ENCODE measurements at places on chromosomes 16 and 17.

- H3K27me3 ChIP-seq: no peaks in the 10 kb centered on the region
- no peak overlapping the region for H3K4me3 ChIP-seq
- no peak overlapping the region for H3K27ac ChIP-seq
- peaks cover 5% of the 10 kb centered on the region for H3K4me1 ChIP-seq
- no peaks in the 10 kb centered on the region for H3K36me3 ChIP-seq
Measured at GRCh38 chr16:16972831-16973230, 497.9 kb downstream of the XYLT1 start.

DNA sequence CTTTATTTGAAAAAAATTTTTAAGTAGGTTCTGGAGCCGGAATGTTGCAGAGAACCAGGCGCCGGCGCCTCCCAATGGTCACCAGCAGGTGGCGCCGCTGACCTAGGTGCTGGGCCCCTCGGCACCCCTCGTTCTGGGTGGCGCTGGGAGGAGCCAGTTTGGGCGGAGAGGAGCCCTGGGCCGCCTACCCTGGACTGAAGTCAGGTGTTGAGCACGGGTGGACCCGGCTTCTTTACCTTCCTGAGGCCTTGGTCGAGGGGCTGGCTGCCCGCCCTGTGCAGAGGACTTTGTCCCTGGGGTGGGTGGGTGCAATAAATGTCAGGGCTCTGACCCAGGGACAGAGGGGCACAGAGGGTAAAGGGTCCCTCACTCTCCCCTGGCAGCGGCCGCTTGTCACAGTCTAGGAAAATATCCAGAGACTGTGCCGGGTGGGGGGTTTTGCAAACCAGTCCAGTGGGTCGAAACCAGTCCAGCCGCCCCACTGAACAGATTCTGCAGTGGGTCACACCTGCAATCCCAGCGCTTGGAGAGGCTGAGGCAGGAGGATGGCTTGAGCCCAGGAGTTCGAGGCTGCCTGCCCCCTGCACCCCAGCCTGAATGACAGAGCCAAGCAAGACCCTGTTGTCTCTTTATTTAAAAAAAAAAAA is 30.1 kb upstream of the TNFRSF13B start:
- no peak for DNase-seq
- no peaks in the 10 kb centered on the region for H3K36me3 ChIP-seq
- peaks cover 8% of the 10 kb centered on the region for H3K4me1 ChIP-seq
- H3K4me3 ChIP-seq: no peak overlapping the region
- H3K27me3 ChIP-seq: no peaks in the 10 kb centered on the region
- no peak overlapping the region for H3K27ac ChIP-seq

DNA sequence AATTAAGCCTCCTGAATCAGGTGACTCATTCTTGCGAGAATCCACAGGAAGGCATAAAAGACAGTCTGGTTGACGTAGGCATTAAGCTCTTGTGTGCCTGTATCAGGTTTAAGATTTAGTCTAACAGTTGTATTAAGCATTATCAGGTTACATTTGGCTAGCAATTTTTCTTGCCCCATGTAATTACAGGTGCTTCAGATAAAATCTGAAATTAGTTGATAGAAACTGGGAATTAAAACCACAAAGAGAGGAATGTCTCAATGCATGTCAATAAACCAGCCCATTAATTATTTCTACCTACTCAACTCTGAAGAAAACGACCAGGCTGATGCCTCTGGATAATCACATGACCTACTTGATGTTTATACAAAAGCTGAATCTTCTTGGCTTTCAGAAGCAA is 217.2 kb downstream of the CA10 start:
- H3K36me3 ChIP-seq: no peaks in the 10 kb centered on the region
- no peak overlapping the region for H3K4me3 ChIP-seq
- H3K4me1 ChIP-seq: no peaks in the 10 kb centered on the region

DNA sequence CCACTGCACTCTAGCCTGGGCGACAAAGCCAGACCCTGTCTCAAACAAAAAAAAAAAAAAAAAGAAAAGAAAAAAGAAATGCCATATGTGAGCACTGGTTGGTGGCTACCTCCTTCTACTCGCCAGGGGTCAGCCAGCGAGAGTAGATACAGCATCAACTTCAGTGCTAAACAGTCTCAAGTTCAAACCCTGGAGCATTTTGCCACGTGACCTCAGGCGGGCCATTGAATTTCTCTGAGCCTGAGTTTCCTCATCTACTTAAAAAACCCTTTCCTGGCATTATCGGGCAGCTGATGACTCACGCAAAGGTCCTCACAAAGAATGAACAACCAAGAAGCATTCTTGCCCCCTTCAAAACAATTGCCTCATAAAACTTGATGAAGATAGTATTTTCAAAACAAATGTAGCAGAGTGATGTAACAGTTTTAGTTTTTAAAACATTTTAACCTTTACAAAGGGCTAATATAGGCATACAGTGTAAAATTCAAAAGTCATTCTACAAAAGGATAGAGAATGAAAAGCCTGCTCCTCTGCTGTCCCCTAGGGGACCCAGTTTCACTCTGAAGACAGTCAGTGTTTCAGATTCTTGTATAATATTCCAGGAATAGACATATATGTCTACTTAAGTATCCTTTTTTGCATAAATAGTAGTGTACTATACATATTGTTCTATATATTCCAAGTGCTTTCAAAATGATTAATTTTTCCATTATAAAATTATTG is 28.4 kb downstream of the DNAH2 start:
- H3K4me1 ChIP-seq: peaks cover 10% of the 10 kb centered on the region
- H3K36me3 ChIP-seq: no peaks in the 10 kb centered on the region
- no peak overlapping the region for H3K4me3 ChIP-seq
- no peak for DNase-seq
- no peaks in the 10 kb centered on the region for H3K27me3 ChIP-seq
- H3K27ac ChIP-seq: no peak overlapping the region

DNA sequence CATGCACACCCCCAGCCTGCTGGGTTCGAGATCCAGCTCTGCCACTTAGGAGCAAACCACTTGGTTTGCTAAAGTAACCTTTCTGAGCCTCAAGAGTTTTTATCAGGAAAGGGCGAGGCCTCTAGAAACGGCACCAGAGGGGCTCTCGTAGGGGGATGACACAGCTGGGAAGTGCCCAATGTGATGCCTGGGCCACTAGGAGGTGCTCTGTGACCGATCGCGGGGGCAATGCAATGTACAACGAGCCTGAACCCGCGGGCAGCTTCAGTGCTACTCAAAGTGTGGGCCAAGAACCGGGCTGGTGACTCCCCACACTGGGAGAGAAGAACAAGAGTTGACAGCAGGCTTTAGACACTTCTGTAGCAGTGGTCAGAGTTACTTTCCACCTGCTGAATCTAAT is 9.4 kb downstream of the C16orf89 start:
- no peaks in the 10 kb centered on the region for H3K4me1 ChIP-seq
- H3K27me3 ChIP-seq: no peaks in the 10 kb centered on the region
- H3K27ac ChIP-seq: no peak overlapping the region
- H3K4me3 ChIP-seq: no peak overlapping the region
- H3K36me3 ChIP-seq: no peaks in the 10 kb centered on the region

GRCh38 chr16:8949536-8950418 is 13.9 kb downstream of the USP7 start:
- no peak for DNase-seq
- no peaks in the 10 kb centered on the region for H3K36me3 ChIP-seq
- no peak overlapping the region for H3K4me3 ChIP-seq
- H3K27me3 ChIP-seq: no peaks in the 10 kb centered on the region

GRCh38 chr16:57620335-57621231 is 7.8 kb upstream of the ADGRG1 start:
- H3K4me1 ChIP-seq: peaks cover 48% of the 10 kb centered on the region
- no peaks in the 10 kb centered on the region for H3K36me3 ChIP-seq
- H3K27me3 ChIP-seq: no peaks in the 10 kb centered on the region

DNA sequence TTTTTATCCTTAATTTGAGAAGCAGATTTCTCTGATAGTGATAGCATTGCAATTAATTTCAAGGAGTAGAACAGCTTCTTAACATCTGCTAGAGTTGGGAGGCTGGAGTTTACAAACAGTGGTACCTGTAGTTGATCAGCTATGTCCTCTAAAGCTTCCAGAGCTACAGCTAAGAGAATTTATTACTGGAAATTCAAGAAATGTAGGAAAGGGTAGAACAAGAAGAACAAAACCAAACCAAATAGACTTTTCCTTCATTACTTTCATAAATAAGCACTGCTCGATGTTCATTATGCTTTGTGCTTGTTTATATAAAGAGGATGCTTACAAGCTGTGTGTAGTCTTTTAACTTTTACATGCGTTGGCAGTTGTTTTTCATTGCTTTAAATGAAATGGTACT is 333.6 kb upstream of the TBX2 start:
- no peak overlapping the region for H3K27ac ChIP-seq
- no peak overlapping the region for H3K4me3 ChIP-seq
- no peaks in the 10 kb centered on the region for H3K27me3 ChIP-seq
- no peaks in the 10 kb centered on the region for H3K4me1 ChIP-seq

DNA sequence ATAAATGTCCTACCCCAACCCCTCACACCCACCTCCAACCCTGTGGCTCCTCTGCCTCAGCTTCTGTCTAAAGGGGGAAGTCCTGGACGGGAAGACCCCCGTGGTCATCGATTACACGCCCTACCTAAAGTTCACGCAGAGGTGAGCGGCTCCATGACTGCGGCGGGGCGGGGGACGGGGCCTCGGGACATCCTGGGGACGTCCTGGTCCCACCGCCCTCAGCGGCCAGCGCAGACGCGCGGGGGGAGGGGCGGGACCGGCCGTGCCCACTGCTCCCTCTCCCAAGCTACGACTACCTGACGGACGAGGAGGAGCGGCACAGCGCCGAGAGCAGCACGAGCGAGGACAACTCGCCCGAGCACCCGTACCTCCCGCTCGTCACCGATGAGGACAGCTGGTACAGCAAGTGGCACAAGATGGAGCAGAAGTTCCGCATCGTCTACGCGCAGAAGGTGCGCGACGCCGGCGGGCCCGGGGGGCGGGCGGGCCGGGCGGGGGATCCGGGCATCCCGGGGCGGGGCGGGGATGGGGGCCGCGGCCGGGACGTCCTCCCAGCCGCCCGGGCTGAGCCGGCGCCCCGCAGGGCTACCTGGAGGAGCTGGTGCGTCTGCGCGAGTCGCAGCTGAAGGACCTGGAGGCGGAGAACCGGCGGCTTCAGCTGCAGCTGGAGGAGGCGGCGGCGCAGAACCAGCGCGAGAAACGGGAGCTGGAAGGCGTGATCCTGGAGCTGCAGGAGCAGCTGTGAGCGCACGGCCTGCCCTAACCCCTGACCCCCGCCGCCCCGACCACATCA is 6.7 kb downstream of the RUNDC3A start:
- H3K36me3 ChIP-seq: no peaks in the 10 kb centered on the region
- peak overlapping the region; percentile 45 for H3K4me3 ChIP-seq
- peaks cover 6% of the 10 kb centered on the region for H3K27me3 ChIP-seq
- H3K27ac ChIP-seq: no peak overlapping the region
- no peak for DNase-seq

DNA sequence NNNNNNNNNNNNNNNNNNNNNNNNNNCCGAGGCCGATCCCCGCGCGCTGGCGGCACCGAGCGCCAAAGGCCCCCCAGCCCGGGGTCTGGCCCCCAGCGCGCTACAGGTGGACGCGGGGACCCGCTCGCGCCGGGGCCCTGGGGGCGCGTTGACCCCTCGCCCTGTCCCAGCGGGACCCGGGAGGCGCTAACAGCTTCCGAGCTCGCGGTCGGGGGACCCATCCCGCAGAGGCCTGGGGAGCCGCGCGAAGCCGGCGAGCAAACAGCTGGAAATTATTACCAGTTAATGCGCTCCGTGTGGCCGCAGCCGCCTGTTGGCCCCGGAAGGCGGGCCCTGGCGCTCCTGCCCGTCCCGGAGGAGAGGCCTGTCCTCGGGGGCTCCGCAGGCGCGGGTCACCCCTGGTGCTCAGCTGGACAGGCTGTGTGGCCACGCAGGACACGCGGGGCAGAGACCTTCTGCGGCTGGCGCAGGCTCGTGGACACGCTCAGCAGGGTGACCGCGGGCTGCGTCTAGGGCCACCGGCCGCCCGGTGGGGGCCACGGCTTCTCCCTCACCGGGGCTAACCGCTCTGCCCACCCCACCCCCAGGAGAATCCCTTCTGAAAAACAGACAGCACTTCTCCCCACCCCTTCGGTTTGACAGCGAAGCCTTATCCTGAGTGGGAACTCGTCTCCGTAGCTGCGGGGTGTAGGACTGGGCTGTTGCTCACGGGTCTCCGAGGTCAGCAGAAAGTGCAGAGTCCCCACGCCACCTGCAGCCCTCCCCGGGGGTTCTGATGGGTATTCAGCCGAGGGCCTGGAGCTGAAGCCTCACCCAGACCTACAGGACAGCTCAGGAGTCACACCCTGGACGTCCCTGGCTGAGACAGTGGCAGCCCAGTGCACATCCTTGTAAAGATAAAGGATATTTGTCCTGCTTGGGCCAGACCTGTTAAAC is 138.7 kb upstream of the RPH3AL start:
- peak overlapping the region; percentile 70 for H3K27ac ChIP-seq
- peaks cover 20% of the 10 kb centered on the region for H3K4me1 ChIP-seq
- no peaks in the 10 kb centered on the region for H3K36me3 ChIP-seq
- peak overlapping the region; percentile 46 for H3K4me3 ChIP-seq
- no peak for DNase-seq

DNA sequence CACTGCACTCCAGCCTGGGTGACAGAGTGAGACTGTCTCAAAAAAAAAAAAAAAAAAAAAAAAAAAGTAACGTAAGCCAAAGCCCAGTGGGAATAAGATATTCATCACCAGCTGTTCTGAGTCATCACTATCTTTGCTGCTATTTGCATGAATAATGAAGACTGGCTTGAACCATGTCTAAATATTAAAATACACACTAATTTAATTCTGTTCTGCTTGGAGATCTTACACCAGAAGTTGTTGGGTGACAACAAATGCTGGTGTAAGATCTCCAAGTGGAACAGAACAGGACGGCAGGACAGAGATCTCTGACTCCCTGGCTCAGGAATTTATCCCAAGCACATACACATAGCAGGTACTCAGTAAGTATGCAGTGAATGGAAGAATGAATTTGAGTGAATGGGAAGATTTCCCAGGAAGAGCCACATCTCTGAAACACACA is 19.6 kb downstream of the DNAH17 start:
- H3K27ac ChIP-seq: no peak overlapping the region
- no peak overlapping the region for H3K4me3 ChIP-seq
- H3K36me3 ChIP-seq: no peaks in the 10 kb centered on the region

GRCh38 chr16:23840310-23840709 is 4.5 kb downstream of the PRKCB start:
- no peak overlapping the region for H3K4me3 ChIP-seq
- H3K4me1 ChIP-seq: peaks cover 15% of the 10 kb centered on the region
- H3K27ac ChIP-seq: no peak overlapping the region
- H3K36me3 ChIP-seq: no peaks in the 10 kb centered on the region
- DNase-seq: no peak
